ENCODE measurements at places on chromosomes 11 and 22. TPM values are rescaled to one million over a fixed set of nuclear protein-coding genes. Genes with fewer than 3 reads are reported as not detected.

ARFIP2 gene
- 60.9 TPM for total RNA-seq

CCDC87 gene
- 0.69 TPM for total RNA-seq

SHANK2 gene
- 0.15 TPM for total RNA-seq

USP2 gene
- 0.73 TPM for total RNA-seq

MUC6 gene
- total RNA-seq = not detected

TCN1 gene
- total RNA-seq = 8.7 TPM

PHF21B gene
- total RNA-seq = 0.36 TPM

LRRC4C gene
- total RNA-seq = under 0.01 TPM

SCGB1D2 gene
- not detected for total RNA-seq

P2RY6 gene
- total RNA-seq = 0.33 TPM

SERPING1 gene
- 8.3 TPM for total RNA-seq

UPB1 gene
- not detected for total RNA-seq

MRGPRE gene
- total RNA-seq = 0.36 TPM

CCDC81 gene
- total RNA-seq = 1.2 TPM

C11orf16 gene
- total RNA-seq = not detected

MS4A12 gene
- total RNA-seq = not detected
